ENCODE measurements at places on chromosomes 2 and 18.

DNA sequence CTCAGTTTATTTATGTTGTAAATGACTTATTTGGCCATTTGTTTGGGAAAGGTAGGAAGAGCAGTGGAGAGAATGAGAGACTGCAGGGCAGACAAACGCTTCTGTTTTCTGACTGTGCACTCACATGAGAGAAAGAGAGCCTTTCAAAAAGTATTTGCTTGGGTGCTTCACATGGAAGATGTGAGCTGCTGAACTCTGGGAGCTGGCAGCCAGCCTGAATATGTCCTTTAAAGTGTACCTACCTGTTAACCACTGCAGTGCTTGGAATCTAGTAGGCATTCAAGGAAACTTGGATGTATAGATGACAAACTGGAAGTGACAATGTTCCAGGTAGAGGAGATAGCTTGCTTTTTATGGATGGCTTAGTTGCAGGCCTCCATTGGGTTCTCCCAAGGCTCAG, 68.8 kb downstream of the PTPRM start:
- DNase-seq, result no peak

DNA sequence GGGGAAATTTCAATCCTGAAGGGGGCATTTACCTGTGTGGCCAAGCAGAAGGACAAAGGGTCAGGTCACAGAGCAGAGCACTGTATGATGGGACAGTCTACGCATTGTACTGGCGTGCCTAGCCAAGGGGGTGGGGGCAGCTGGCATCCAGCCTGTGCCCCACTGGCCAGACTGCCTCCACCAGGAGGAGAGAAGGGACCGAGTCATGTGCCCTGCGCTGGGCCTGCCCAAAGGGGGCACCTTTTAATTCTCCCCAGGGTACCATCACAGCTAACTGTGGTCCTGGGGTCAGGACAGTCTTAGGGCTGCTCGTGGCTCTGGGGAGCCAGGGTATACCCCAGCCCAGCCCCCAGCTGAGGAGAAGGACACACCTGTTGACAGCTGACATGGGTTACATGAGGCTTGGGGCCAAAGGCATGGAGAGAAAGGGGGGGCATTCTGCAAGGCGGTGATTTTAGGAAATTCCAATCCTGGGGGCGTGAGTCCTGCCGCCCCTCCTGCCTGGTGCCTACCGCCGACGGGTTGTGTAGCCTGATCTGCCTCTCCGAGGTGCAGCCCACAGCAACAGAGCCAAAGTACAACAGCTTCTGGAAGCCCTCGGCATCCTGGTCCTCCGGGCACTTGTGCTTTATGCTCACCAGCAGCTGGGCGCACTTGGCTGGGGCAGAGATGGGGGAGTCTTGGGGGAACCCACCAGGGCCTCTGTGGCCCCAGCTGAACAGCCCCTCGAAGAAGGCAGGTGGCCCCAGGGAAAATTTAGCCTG, 11.0 kb downstream of the CFAP65 start:
- DNase-seq, result no peak

DNA sequence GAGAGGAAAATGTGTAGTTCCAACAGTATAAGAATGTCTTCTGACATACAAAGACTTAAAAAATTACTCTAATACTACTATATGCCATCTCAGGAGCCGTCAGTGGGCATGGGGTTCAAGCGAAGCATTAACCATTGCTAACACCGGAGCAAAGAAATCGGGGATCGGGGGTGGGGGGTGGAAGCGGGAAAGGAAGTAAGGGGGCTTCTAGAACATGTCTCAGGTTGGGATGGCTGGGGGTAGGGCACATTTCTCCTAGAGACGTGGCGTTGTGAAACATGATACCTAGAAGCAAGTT, 702 bp downstream of the LMAN1 start:
- no peak for DNase-seq

DNA sequence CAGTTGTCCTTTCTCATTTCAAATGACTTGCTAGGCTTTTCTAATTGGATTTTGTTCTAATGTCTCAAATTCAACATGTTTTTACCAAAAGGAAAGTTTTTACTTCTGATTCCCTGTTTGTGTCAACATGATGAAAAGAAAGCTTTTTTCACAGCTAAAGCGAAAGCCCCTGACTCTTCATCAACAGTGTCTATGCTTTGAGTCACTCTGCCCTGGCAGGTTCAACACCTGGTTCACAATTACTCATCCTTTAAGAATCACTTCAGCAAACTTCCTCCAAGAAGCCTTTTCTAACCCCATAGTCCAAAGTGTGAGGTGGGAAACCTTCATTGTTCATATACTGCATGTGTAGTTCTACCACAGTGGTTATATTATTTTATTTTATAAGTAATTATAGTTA, 7.6 kb upstream of the DSG2 start:
- DNase-seq, result no peak

GRCh38 chr2:168816369-168816768, 13.9 kb downstream of the NOSTRIN start:
- DNase-seq, result no peak

DNA sequence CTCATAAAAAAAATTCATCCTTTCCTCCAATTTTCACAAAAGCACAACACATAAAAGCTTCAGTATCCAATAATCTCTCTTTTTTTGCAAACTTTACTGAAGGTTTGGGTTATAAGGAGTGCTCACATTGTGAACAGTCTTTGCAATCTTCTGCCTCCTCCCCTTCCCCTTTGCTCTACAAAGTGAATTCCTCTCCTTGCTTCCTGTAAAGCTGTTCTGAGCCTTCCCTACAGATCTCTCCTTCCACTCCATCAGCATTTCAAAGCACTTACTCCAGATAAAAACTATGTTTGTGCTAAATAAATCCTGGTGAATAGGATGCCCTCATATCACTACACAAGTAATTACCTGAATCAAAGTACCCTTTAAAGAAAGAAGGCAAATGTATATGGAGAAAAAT, 4.6 kb upstream of the PDK1 start:
- DNase-seq, result no peak

DNA sequence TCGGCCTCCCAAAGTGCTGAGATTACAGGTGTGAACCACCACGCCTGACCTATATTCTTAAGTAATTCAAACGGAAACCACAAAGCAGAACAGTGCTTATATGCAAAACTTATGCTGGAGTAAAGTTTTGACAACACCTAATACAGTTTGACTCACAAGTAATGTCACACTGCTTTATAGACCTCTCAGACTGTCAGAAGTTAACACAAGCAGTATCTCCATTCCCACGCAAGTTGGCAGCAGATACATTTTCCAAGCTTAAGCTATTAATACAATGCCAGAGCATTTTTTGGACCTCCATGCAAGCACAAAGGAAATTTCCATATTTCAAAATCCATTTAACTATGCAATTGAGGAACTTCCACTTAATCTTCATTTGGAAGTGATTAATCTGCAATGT, 21.0 kb upstream of the SANBR start:
- no peak for DNase-seq

DNA sequence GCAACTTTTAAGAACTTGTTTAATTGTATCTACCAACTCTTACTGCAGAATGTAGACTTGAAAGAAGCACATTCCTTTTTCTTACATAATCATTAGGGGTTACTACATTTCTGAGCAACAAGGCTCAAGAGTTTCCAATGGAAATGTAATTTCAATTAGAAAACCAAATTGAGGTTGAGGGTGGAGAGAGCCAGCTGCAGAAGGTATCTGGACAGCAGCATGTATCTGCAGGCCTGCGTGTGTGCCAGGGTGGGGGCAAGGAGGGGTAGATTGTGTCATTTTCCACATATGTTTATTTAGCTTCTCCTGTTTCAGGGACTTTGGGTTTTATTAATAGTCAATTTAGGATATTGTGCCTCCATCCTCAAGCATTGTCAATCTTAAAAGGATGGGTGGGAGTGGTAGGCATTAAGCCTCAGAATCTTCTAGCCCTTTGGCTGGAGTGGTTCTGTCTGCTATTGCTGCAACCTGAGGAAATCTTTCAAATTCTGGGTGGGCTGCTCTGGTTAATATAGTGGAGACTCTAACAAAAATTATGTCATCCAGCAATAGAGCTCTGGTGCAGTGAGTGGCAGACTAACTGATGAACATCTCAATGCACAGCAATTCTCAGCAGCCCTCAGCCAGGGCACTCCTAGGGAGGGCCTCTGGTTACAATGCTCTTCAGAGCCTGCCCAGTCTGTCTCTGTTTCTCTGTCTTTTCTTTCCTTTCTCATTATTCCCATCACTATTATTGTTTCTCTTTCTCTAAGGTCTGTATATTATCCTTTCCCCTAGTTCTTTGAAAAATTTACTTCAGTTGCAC, 151.4 kb downstream of the RPIA start:
- no peak for DNase-seq

DNA sequence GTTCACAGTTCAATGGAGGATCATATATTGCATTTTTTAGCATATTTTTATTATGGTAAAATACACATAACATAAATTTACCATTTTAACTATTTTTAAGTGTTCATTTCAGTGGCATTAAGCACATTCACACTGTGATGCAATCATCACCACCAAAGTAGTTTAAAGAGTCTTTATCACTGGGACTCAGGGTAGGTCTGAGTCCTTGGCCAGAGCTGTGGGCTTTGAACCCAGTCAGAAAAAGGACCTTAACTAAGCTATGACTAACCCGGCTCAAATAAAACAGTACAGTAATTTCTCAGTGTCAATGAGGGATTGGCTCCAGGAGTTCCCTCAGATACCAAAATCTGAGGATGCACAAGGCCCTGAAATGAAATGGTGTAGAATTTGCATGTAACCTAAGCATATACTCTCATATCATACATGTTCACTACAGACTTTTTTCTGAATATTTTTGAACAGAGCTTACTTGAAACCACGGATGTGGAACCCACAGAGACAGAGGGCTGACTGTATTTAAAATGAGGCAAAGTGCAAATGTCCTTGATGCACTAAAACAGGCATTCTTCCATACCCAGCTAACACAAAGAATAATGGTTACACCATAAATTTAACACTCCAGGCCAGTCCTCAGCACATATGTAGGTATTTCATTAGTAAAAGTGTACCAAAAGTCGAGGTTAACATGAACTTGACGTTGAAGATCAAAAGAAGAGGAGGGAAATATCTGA, 246.2 kb downstream of the LNPK start:
- DNase-seq, result no peak

DNA sequence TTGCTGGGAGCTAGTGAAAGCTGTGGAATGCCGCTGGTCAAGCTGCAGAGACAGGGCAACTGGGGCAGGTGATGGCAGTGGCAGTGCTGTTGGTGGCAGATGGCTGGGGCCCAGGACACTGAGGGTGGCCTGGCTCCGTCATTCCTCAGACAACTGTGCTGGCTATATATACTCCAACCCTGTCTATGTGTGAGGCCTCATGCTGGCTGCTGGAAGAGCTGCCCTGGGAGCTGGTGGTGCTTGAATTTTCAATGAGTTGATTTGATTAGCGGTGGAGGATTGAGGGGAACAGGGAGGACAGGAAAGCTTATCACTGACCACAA, 66.5 kb upstream of the TMEM200C start:
- no peak for DNase-seq

GRCh38 chr2:39913648-39914461, 134.8 kb upstream of the THUMPD2 start:
- DNase-seq, result no peak

- DNase-seq, result no peak
Measured at GRCh38 chr2:218074031-218074430, 5.0 kb downstream of the RUFY4 start.

Measured in left hindlimb (tissue), 1 donor.